KG1 (cell line): ENCODE measurements at places on chromosomes 12 and 14.

DNA sequence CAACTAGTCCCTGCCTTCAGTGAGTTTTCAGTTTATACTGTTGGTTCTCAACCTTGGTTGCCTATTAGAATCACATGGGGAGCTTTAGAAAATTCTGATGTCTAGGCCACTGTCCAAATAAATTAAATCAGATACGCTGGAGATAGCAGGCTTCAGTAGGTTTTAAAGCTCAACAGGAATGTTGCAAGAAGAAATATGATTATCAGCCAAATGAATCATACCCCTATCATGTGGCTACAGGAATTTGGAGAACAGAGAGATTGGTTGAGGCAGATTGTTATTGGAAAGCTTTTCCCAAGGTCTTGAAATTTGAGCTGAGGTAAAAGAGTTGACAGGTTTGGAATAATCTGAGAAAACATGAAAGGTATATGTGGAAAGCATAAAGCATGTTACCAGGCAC lies 125.3 kb downstream of the WIF1 start:
- DNase-seq = no peak

- no peak for DNase-seq
Measured at GRCh38 chr14:39419272-39419671, 13.0 kb downstream of the FBXO33 start.

DNA sequence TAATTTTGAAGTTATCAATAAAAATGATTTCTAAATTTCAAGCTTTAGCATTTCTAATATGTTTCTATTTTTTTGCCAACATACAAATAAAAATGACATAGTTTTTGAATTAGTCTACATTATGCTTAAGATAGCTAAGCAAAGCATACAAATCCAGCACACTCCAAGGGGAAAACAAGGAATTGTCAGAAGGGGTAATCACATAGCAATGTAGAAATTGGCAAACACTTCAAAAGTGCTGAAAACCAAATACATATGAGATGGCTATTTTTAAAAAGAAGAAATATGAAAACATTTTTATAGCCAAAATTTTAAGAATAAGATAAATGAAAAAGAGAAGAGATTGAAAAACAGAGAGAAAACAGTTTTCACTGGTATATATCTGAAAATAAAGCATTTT lies 308.0 kb downstream of the SLC6A15 start:
- DNase-seq = no peak

DNA sequence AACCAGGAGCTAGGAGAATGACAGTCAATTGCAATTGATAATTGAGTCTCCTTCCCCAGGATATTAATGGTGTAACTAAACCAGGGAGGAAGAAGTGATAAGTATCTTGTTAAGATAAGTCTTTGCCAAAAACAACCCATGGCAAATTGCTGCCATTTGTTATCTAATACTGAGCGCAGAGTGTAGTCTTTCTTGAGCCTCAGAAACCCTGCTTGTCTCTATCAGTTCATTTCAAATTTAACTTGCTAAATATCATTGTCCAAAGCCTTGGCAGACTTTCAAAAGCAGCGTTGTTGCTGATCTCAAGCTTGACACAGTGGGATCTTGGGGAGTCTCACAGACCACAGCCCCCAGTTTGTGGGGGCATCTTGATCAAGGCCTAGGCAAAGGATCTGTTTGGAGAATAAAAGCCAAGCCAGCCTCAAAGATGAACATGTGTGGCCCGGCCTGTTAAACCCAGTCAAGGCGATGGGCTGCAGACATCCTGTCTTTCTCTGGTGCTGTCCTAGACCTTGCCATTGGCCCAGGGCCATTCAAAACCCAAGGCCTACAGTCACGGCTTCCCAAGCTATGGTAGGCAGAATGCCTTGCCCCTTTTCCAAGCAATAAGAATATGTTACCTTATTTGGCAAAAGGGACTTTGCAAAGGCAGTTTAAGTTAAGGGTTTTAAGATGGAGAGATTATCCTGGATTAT lies 164.2 kb downstream of the CHST11 start:
- DNase-seq = no peak

GRCh38 chr12:57524814-57525614 lies 2.4 kb downstream of the MBD6 start:
- DNase-seq = no peak

DNA sequence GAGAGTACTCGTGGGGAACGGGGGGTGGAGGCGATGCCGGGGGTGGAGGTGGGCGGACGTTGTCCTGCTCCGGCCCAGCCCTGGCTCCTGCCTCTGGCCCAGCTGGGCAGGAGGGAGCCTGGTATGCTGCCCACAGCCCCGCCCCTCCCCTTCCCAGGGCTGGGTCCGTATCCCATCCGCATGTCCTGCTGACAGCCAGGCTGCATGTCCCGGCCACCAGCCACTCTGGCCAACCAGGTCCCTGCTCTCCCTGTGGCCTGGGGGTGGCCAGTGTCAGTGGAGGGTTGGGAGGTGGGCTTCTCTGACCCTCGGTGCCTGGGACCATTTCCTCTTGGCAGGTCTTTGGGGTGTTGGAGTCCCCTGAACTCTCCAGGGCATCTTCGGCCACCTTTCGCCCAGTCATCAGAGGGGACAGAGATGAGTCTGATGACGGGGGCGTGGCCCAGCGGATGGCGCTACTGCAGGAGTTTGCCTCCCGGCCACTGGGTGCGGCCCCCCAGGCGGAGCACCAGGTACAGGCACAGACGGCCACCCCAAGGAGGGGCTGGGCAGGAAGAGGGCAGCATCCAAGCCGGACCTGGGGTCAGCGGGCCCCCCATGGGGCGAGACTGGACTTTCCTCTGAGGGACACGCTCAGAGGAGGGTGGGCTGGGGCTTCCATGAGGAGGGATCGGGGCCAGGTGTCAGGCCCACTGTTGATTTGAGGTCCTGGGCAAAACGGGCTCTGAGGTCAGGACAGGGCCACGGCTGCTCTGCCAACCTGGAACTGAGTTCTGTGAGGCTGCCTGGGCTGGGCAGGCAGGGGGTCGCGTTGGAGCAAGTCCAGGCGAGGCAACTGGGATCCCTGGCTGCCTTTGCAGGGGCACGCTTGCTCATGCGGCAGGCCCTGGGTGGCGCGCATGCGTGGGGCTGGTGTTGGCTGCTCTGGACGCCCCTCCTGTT lies 20.2 kb downstream of the CEP170B start:
- no peak for DNase-seq

DNA sequence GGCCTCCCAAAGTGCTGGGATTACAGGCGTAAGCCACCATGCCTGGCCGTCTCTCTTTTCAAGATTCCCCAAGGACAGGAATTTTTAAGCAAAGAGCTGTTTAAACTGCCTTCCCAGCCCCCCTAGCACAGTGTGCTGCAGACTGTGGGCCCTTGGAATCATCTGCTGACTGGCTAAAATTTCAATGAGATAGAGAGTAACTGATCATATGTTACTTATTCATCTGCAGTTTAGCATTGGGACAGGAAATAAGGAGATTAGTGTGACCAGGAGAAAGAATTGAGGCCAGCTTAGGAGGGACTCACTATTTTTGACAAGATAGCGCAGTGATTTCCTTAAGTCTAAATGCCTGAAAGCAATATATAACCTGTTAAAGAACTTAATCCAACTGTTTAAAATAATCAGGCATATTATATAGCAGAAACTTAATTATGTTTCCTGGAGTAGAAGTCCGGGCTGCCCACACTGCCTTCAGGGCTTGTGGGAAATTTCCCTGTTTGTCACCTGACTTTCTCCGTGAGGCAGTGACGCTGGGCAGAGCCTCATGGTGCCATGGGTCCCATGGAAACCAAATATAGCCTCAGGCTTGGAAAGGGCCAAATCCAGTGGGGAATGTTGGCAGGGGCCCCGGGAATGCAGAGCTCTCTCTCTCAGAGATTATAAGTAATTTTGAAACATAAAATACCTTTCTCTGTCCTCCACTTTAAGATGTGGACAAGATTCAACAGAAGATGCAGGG lies 22.8 kb upstream of the CEBPE start:
- no peak for DNase-seq

- peak; percentile 29 for DNase-seq
Measured at GRCh38 chr12:123748161-123748560, 13.9 kb upstream of the DNAH10 start.

GRCh38 chr12:132289356-132290202 lies 39.8 kb downstream of the GALNT9 start:
- DNase-seq = no peak
